ENCODE measurements at places on chromosomes 6 and 20. TPM values are rescaled to one million over a fixed set of nuclear protein-coding genes. Genes with fewer than 3 reads are reported as not detected.

ZNF391 gene
- total RNA-seq, result 0.35 TPM

CFB gene
- total RNA-seq, result 1.9 TPM

TASP1 gene
- 9.8 TPM for total RNA-seq

MRAP2 gene
- 1.7 TPM for total RNA-seq

BLTP3A gene
- total RNA-seq, result 4.2 TPM

MLN gene
- not detected for total RNA-seq

IPCEF1 gene
- 0.02 TPM for total RNA-seq

PROKR2 gene
- total RNA-seq, result not detected

CCN6 gene
- not detected for total RNA-seq

DEK gene
- 68.5 TPM for total RNA-seq

SHLD1 gene
- total RNA-seq, result 6.8 TPM

FAM217A gene
- total RNA-seq, result not detected

MAD2L1BP gene
- 34.7 TPM for total RNA-seq

HDDC2 gene
- 93.8 TPM for total RNA-seq

BPIFB2 gene
- not detected for total RNA-seq

SEL1L2 gene
- total RNA-seq, result not detected

RSPO3 gene
- 76.6 TPM for total RNA-seq

PPP1R14C gene
- 1.7 TPM for total RNA-seq

NKX2-2 gene
- not detected for total RNA-seq

FAM83C gene
- 0.06 TPM for total RNA-seq

CNBD2 gene
- total RNA-seq, result 5.9 TPM

HELZ2 gene
- 17.5 TPM for total RNA-seq

FAM209B gene
- 0.22 TPM for total RNA-seq

FOXQ1 gene
- total RNA-seq, result 5.2 TPM

HTR1E gene
- not detected for total RNA-seq

EEF1A2 gene
- total RNA-seq, result 144 TPM

SDHAF4 gene
- 4.1 TPM for total RNA-seq
